ENCODE measurements at places on chromosomes 6 and 20. TPM values are rescaled to one million over a fixed set of nuclear protein-coding genes. Genes with fewer than 3 reads are reported as not detected.

DNA sequence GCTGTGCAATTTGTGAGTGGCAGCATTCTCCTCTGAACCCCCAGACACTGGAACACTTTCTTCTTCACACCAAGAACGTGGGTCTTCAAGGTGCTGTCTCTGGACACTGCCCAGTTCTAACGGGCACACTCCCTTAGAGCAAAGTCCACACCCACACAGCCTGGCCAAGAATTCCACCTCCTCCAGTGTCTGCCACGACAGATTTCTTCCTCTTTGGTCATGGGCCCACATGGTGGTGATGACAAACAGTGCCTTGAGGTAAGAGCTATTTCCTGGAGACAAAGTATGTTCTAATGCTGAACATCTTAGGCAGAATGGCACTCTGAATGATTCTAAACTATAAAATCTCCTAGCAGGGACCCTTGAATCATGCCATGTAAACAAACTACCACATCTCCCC is 25.5 kb upstream of the SSTR4 start:
- no peak overlapping the region for H3K4me3 ChIP-seq
- H3K27ac ChIP-seq: no peak overlapping the region
- DNase-seq: no peak
- H3K36me3 ChIP-seq: no peaks in the 10 kb centered on the region
- H3K27me3 ChIP-seq: no peaks in the 10 kb centered on the region

GRCh38 chr20:41534842-41535241 is 83.3 kb downstream of the CHD6 start:
- DNase-seq: no peak
- no peaks in the 10 kb centered on the region for H3K4me1 ChIP-seq
- no peak overlapping the region for H3K27ac ChIP-seq
- H3K4me3 ChIP-seq: no peak overlapping the region

GRCh38 chr6:27375613-27376079 is 12.9 kb upstream of the ZNF391 start:
- DNase-seq: no peak
- peak overlapping the region; percentile 77 for H3K4me3 ChIP-seq
- no peaks in the 10 kb centered on the region for H3K36me3 ChIP-seq
- peaks cover 7% of the 10 kb centered on the region for H3K27me3 ChIP-seq
- H3K27ac ChIP-seq: no peak overlapping the region
- H3K4me1 ChIP-seq: peaks cover 8% of the 10 kb centered on the region

DNA sequence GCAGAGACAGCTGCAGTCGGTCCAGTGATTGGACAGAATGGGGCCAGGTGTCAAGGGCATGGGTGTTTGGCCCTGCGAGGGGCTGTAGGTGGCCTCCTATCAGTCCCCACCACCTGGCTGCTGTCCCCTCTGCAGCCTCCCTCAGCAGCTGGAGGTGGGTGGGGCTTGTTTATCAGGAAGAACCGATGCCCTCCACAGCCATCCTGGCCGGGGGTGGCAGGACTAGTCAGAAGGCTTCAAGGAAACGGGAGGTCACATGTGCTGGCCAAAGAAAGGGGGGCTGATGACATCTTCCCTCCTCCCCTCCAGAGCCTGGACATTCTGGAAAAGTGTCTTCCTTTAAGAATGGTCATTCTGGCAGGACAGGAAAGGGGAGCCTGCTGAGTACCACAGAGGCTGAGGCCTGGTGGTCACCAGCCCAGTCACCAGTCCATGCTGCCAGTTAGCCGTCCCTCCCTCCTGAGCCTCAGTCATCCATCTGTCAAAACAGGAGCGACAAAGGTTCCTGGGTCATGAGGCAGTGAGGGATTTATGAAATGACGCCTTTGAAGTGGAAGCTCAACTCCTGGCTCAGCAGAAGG is 4.1 kb downstream of the FAM210B start:
- H3K36me3 ChIP-seq: no peaks in the 10 kb centered on the region
- no peaks in the 10 kb centered on the region for H3K27me3 ChIP-seq
- peaks cover 15% of the 10 kb centered on the region for H3K4me1 ChIP-seq
- H3K4me3 ChIP-seq: no peak overlapping the region
- no peak for DNase-seq
- H3K27ac ChIP-seq: no peak overlapping the region

GRCh38 chr6:13696226-13696625 is 15.4 kb downstream of the RANBP9 start:
- no peak for DNase-seq
- no peak overlapping the region for H3K4me3 ChIP-seq
- H3K4me1 ChIP-seq: peaks cover 30% of the 10 kb centered on the region
- H3K27ac ChIP-seq: no peak overlapping the region
- H3K36me3 ChIP-seq: no peaks in the 10 kb centered on the region

DNA sequence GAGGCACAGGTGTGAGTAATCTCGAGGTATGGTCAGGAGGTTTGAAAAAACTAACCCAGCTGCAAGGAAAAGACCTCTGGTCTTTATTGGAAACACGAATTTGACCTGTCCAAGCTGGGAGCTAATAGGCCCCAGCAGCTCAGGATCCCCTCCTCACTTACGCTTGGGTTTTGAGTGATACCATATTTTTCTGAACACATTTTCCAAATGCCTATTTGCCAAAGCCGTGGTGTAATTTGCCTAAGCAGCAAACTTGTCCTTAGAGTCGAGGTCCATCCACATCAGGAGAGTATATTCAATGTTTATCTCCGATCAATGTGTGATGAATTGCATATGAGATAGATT is 128.0 kb downstream of the BCAS1 start:
- H3K4me3 ChIP-seq: no peak overlapping the region
- H3K4me1 ChIP-seq: peaks cover 48% of the 10 kb centered on the region
- no peaks in the 10 kb centered on the region for H3K27me3 ChIP-seq
- no peak for DNase-seq
- H3K36me3 ChIP-seq: no peaks in the 10 kb centered on the region

DNA sequence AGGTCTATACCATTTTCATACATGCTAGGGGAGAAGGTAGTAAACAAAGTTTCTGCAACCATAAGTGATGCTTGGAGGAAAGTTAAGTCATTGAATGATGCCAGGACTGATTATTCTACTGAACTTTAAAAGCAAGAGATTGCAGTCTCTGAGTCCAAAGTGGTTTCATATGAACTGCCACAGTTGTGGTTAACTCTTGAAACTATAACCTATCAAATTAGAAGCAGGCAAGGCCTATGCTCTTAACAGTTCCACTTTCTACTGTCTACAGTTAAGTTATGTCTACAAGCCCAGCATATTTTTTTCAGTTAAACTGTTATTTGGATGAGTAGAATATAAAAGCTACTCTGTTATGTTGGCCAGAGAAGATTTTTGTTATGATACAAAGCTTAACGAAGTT is 326.5 kb upstream of the RUNX2 start:
- H3K27me3 ChIP-seq: no peaks in the 10 kb centered on the region
- H3K4me1 ChIP-seq: no peaks in the 10 kb centered on the region
- DNase-seq: no peak

DNA sequence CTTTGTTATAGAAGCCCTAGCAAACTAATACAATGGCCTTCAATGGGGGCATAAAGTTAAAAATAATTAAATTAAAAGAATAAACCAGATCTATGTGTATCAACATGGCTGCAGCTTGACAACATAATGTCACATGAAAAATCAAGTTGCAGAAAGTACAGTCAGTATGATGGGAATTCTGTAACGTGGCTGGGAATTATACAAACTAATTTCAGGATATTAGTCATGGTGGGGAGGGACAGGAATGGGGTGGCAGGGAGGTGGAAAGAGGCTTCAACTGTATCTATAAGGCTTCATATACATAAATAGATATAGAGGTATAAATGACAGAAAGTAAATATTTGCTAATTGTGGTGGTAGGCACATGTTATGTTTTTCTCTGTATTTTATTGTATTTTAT is 107.1 kb downstream of the UNC5CL start:
- H3K36me3 ChIP-seq: no peaks in the 10 kb centered on the region
- H3K4me1 ChIP-seq: no peaks in the 10 kb centered on the region
- no peak for DNase-seq
- H3K27ac ChIP-seq: no peak overlapping the region
- no peak overlapping the region for H3K4me3 ChIP-seq
- no peaks in the 10 kb centered on the region for H3K27me3 ChIP-seq

GRCh38 chr6:168774381-168774780 is 333.4 kb downstream of the SMOC2 start:
- no peaks in the 10 kb centered on the region for H3K27me3 ChIP-seq
- H3K4me3 ChIP-seq: no peak overlapping the region
- H3K27ac ChIP-seq: no peak overlapping the region
- DNase-seq: no peak

DNA sequence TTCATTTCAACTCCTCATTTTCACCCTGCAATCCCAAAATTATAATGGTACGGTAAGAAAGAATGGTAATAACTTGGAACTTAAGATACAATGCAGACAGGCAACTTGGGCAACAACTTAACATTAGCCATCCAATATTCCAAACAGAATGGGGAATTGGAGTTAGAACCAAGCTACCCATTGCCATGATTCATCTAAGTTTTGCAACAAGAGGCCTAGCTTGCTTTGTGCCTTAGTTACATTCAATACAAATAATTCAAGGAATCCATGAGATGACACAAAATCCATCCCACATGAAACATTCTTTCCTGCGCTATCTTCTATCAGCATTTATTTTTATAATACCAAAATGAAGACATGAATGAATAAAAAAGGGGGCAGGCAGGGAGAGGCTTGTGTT is 28.4 kb downstream of the DCDC2 start:
- no peaks in the 10 kb centered on the region for H3K4me1 ChIP-seq
- H3K27me3 ChIP-seq: no peaks in the 10 kb centered on the region
- H3K27ac ChIP-seq: no peak overlapping the region
- no peak overlapping the region for H3K4me3 ChIP-seq
- no peaks in the 10 kb centered on the region for H3K36me3 ChIP-seq

DNA sequence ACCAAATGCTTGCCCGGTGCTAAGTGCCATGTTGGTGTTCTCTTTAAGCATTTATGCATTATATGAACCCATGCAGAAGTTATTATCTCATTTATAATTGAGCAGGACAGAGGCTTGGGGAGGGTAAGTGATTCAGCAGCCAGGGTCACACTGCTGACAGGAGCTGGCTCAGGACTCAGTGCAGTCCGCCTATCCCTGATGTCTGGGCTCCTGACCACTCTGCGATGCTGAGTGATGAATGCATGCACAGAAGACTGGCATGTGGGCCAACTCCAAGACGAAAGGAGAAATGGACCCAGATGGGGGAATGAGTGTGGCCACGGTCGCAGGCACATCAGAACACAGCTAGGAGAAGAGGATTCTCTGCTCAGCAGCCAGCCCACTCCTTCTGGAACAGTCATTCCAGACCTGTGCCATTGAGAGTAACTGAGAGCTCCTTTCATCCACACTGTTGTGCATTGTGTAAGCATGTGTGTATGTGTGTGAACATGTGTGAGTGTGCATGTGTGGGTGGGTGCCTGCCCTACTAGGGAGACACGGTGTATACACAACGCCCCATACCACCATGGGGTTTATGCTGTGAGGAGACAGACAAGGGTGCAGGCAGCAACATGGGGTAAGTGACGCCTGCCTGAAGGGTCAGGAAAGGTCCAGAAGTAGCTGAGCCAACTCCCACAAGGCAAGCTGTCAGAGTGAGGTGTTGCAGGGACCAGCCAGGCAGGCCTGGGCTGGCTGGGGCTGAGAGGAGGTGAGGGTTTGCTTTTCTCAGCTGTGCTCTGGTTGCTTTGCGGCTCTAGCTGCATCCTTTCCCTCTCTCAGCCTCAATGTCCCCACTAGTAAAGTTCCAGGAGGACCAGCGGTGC is 97.8 kb upstream of the PMEPA1 start:
- H3K4me1 ChIP-seq: no peaks in the 10 kb centered on the region
- H3K27ac ChIP-seq: no peak overlapping the region
- no peaks in the 10 kb centered on the region for H3K27me3 ChIP-seq
- no peak overlapping the region for H3K4me3 ChIP-seq
- no peaks in the 10 kb centered on the region for H3K36me3 ChIP-seq

DNA sequence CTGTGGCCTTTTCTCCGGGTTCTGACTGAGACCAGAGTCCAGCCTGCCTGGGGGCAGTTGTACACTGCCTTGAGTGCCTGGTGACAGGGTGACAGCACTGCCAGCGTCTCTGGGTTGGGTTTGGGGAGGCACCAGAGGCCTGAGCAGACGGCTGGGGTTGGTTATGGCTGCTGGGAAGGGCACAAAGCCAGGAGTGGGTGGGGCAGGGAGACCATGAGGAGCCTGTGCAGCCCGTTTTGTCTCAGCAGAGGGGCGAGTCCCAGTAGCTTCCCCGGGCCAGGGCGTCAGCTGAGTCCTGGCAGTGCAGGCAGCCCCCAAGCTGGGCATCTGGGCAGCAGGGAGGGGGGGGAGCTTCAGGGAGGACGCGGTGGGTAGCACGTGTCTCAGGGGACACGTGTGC is 15.3 kb upstream of the SULF2 start:
- no peaks in the 10 kb centered on the region for H3K4me1 ChIP-seq
- DNase-seq: no peak
- H3K27ac ChIP-seq: no peak overlapping the region
- no peak overlapping the region for H3K4me3 ChIP-seq
- no peaks in the 10 kb centered on the region for H3K27me3 ChIP-seq

GRCh38 chr20:43191946-43192863 is 2.5 kb upstream of the PTPRT start:
- DNase-seq: no peak
- no peaks in the 10 kb centered on the region for H3K36me3 ChIP-seq
- peaks cover 25% of the 10 kb centered on the region for H3K27me3 ChIP-seq
- no peak overlapping the region for H3K4me3 ChIP-seq
- H3K27ac ChIP-seq: no peak overlapping the region

- no peaks in the 10 kb centered on the region for H3K4me1 ChIP-seq
- DNase-seq: no peak
- no peak overlapping the region for H3K27ac ChIP-seq
- H3K4me3 ChIP-seq: no peak overlapping the region
These were observed 23.1 kb upstream of the TCP11 start for GRCh38 chr6:35164277-35164676.

GRCh38 chr6:44078827-44079671 is 48.2 kb downstream of the MRPL14 start:
- no peak overlapping the region for H3K27ac ChIP-seq
- no peak overlapping the region for H3K4me3 ChIP-seq
- H3K4me1 ChIP-seq: peaks cover 14% of the 10 kb centered on the region
- DNase-seq: peak; percentile 81

GRCh38 chr6:72288592-72288991 is 333.3 kb upstream of the KCNQ5 start:
- no peak overlapping the region for H3K27ac ChIP-seq
- H3K27me3 ChIP-seq: peaks cover 3% of the 10 kb centered on the region
- no peaks in the 10 kb centered on the region for H3K4me1 ChIP-seq
- DNase-seq: no peak
- no peaks in the 10 kb centered on the region for H3K36me3 ChIP-seq

Gene GTSF1L
- total RNA-seq: 0.84 TPM

Gene QKI
- total RNA-seq: 78.4 TPM

Gene POM121L2
- total RNA-seq: not detected

Gene AKAP12
- 0.15 TPM for total RNA-seq

Gene ENPP5
- total RNA-seq: 0.68 TPM

Gene TRIM15
- not detected for total RNA-seq

Gene PTCRA
- total RNA-seq: not detected
